Stimulated activated CD4-positive, alpha-beta T cell treated with anti-CD3 and anti-CD28 coated beads, TNF-alpha, amount 100 ng/mL, for 48 hours (primary cell): ENCODE measurements at places on chromosomes 12 and 14.

DNA sequence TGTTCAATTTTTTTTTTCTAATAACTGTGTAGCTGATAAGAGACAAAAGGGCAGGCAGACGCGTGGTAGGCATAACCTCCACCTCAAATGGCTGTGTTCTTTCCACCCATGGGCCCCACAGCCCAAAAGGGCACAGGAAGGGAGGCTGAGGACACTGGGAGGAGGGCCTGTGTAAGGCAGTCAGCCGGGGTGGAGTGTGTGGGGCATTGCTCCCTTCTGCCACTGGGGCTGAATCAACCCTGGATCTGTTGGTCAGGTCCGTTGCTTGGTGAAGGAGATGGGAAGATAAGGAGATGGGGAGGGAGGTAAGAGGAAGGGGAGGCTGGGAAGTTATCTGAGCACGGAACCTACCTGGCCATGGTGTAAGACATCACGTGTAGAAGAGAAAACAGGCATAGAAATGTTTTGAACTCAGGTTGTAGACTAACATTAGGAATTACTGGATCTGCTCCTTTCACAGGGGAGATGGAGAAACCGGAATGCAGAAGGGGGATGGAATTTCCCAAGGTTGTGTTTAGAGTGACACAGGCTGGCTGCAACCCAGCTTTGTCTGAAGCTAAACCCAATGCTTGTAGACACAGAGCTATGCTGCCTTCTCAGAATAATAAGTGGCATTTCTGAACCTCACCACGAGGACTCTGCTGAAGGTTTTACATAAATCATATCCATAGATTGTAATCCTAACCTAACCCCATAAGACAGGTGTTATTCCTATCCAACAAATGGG, 138.5 kb upstream of the NOS1 start:
- DNase-seq = no peak

- DNase-seq = peak; percentile 58
These were observed 5.6 kb upstream of the LBHD2 start for GRCh38 chr14:103078420-103078749.

DNA sequence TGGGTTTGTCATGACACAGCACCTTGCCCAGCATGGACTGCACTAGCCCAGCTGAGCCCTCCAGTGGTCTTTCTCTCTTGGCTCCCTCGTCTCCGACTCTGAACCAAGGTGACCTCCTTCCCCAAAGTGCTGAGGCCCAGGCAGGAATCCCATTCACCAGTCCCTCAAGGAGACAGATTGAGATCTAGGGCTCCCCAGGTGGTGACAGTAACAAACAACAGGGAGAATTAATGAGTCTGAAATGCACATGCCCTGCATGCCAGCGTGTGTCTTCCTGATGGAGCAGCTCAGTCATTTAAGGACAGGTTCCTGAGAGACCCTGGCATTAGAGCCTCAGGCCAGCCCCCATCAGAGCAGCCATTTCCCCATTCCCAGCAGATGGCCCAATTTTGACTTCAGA, 51.4 kb upstream of the OAS1 start:
- no peak for DNase-seq

GRCh38 chr14:54889919-54890318, 12.7 kb downstream of the GCH1 start:
- DNase-seq = no peak

DNA sequence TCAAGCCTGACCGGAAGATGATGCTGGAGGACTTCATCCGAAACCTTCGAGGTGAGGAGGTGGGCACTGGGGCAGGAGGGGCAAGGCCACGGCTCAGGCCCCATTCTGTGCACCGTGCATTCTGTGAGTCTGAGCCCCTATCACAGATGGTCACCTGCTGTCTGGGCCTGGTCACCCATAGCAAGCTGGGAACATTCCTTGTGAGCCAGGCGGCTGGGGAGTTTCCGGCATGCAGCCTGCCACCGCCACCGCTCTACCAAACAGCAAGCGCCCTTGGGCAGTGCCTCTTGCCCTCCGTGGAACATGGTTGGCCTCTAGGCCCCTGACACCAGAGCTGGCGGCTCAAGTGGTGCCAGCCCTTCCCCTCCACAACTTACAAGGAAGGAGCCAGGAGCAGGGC, 56.3 kb downstream of the SLC6A12 start:
- no peak for DNase-seq

- no peak for DNase-seq
These were observed 14.2 kb downstream of the FRS2 start for GRCh38 chr12:69484428-69484827.

GRCh38 chr12:89679631-89680030, 29.0 kb downstream of the ATP2B1 start:
- no peak for DNase-seq

- no peak for DNase-seq
These were observed 28.4 kb downstream of the SLC6A12 start for GRCh38 chr12:185576-185955.

- no peak for DNase-seq
These were observed 113.2 kb downstream of the DPF3 start for GRCh38 chr14:72780751-72781150.

- DNase-seq = peak; percentile 76
These were observed 126.1 kb downstream of the GCH1 start for GRCh38 chr14:54776361-54777001.

- DNase-seq = no peak
These were observed 541.6 kb downstream of the TMEM121 start for GRCh38 chr14:106067935-106068334.

DNA sequence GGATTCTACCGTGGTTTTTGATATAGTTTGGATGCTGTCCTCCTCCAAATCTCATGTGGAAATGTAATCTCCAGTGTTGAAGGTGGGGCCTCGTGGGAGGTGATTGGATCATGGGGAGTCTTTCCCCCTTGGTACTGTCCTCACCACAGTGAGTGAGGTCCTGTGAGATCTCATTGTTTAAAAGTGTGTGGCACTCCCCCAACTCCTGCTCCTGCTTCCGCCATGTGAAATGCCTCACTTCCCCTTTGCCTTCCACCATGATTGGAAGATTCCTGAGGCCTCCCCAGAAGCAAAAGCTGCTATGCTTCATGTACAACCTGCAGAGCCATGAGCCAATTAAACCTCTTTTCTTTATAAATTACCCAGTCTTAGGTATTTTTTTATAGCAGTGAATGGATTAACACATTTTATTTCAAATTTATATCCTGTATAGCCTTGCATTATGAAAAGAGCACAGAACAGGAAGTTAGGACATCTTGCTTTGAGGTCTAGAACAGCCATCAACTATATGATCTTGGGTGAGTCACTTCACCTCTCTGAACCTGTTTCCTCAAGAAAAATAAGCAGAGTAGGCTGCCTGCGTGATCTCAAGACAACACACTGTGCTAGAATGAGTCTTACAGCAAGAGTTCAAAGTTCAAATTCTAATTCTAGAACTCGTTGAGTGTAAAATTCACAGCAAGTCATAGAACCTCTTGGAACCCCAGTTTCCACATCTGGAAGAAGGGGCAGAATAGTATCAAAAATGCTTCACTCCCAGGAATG, 160.9 kb upstream of the EEA1 start:
- DNase-seq = no peak

DNA sequence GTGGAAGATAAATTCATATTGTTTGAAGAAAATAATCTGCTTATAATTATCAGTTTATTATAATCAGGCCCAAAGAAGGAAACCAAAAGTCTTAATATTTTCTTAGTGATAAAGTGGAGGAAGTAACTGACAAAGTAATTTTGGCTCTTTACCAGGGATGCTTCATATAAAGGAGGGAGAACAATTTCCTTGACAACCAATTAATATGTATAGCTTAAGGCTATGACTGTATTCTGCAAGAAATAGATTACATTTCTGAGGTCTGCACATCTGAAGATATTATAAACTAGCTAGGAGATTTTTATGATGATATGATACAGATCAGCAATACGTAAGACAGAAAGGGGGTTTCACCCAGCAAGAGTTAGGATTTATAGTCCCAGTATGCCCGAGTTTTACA, 90.8 kb downstream of the BICD1 start:
- no peak for DNase-seq

DNA sequence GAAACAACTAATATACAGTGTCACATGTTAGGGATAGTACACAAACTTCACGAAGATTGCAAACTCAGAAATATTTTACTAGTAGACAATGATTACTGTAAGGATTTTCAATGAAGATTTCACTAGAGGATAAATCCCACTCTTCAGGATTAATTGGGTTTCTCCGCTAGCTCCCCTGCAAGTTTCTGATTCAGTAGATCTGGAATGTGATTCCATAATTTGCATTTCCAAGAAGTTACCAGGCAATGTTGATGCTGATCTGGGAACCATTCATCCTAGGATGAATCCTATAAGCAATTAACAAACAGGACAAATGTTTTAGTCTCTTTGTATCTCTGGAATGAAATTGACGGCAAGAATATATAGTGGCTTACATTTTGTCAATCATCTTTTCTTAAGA, 272.4 kb downstream of the ALX1 start:
- DNase-seq = no peak

DNA sequence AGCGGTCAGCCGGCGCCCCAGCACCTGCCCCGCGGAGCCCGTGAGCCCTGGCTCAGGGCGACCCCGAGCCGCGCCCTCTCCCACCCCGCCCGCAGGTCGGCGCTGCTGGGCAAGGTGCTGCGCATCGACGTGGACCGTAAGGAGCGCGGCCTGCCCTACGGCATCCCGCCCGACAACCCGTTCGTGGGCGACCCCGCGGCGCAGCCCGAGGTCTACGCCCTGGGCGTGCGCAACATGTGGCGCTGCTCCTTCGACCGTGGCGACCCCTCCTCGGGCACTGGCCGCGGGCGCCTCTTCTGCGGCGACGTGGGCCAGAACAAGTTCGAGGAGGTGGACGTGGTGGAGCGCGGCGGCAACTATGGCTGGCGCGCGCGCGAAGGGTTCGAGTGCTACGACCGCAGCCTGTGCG, 14.4 kb downstream of the HHIPL1 start:
- DNase-seq = no peak

DNA sequence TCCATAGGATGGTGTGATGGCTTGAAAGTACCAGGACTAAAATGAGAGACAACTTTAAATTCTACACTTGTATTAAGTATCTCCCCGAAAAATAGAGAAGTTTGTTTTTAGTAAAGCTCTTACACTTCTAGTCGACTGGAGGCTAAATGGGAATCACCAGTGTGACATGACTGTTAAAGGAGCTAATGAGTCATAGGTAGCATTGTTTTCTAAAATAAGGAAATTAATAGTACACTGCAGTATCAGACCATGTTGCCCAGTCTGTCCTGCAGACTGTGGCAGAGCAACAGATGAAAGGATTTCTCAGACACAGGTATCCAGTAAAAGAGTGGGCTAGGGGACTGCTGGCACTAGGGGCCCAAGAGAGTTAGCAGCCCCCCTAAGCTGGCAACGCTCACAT, 140.1 kb downstream of the TMEM117 start:
- DNase-seq = no peak

GRCh38 chr12:13442457-13442856, 245.9 kb downstream of the EMP1 start:
- no peak for DNase-seq

DNA sequence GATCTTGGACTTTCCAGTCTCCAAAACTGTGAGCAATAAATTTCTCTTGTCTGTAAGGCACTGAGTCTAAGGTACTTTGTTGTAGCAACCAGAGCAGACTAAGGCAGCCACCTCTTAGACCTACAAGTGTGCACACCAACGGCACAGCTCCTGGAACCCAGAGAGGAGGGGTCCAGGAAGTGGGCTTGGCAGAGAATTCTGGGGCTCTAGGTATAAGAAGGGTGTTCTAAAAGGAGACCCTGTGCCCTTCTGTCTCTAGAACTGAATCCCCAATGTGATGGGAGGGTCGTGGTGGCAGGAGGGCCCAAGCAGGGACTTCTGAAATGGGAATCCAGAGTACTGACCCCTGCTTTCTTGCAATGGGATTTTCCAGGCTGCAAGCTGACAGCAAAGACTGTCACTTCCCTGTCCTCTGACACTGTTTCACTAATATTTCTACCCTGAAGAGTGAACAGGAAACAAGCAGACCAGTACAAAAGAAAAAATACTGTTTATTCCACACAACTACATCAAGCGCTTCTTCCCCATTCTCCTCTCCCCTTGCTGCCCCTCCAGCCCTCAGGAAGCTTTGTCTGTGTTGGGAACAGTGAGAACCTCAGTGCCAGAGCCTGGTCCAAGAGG, 13.6 kb upstream of the TFCP2 start:
- no peak for DNase-seq

- no peak for DNase-seq
These were observed 45.1 kb upstream of the CPM start for GRCh38 chr12:68977909-68978610.

GRCh38 chr12:115213538-115214016, 529.6 kb upstream of the TBX3 start:
- no peak for DNase-seq

GRCh38 chr12:112176321-112177010, 51.1 kb downstream of the TRAFD1 start:
- DNase-seq = no peak

- DNase-seq = no peak
These were observed 44.9 kb downstream of the ATP2B1 start for GRCh38 chr12:89663577-89664357.

DNA sequence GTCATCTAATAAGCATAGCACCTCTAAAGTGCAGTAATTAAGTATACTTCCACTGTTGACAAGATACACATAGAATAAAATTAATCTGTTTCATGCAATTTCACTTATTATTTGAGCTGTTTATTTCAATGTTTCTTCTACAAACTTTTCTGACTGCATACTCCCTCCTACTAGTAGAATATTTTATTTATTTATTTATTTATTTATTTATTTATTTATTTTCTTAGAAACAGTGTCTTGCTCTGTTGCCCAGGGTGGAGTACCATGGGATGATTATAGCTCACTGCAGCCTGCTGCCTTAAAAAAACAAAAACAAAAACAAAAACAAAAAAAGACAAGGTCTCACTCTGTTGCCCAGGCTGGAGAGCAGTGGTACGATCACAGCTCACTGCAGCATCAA, 68.4 kb upstream of the KITLG start:
- no peak for DNase-seq

DNA sequence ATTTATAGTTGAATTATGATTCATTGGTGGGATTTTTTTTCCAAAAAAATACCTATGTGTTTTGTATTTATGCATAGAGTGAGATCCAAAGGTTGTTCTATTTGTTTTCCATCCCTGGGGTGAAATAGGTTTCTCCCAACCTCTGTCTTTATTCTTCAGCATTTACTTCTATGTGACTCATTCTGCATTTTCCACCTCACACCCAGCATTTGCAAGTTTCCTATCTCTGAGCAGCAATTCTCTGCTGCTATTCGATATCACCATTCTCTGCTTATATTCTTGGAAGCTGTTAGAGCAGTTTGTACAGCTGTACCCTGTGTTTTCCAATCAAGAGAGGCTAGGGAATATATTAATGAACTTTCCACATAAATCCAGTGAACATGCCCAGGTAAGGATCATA, 538.9 kb downstream of the SNAPC1 start:
- DNase-seq = no peak

DNA sequence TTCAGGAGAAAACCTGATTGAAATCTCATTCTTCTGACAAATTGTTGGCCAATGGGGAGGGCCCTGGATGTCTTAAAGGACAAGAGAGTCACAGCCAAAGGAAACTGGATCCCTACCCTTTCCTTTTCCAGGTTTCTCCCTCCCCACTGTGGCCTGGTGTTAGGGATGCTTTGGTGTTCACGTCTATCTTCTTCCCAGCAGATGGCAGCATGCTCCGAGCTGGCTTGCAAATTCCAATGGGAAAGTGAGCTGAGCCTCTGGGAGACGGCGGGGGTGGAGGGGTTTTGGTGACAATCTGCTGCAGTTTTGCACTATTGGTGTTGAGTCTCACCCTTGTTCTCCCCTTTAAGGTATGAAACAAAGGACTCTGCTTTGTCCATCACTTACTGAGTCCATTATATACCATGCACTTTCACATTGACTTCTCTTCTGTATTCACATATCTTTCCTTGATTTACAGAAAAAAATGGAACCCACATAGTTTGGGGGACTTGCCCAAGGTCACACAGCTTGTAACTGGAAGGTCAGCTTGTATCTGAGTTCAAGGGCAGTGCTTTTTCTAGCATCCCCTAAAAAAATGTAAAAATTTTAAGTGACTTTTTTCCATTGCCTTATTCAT, 39.3 kb downstream of the CCDC177 start:
- no peak for DNase-seq
